ENCODE measurements at places on chromosomes 7 and 10.

- no peak for DNase-seq
These were observed 473.6 kb upstream of the C7orf33 start for GRCh38 chr7:148116829-148117403.

- no peak for DNase-seq
These were observed 75.5 kb downstream of the HIPK2 start for GRCh38 chr7:139702313-139702731.

DNA sequence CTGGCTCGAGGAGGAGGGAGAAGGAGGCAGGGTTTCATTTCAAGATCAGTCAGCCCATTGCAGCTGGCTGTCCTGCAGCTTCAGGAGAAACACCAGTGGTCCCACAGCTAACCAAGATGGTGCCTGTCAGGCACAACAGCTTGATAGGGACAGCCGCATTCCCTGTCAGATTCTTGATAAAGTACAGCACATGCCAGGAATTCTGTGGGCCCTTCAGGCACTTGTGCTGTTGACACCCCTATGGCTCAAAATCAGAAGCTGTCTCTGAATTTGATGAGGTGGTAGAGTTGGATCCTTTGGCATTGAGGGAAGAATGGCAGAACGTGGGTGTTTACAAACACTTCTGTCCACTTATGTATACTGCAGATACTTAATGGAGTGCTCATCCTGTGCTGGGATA, 354.3 kb downstream of the KCNMA1 start:
- DNase-seq: no peak

DNA sequence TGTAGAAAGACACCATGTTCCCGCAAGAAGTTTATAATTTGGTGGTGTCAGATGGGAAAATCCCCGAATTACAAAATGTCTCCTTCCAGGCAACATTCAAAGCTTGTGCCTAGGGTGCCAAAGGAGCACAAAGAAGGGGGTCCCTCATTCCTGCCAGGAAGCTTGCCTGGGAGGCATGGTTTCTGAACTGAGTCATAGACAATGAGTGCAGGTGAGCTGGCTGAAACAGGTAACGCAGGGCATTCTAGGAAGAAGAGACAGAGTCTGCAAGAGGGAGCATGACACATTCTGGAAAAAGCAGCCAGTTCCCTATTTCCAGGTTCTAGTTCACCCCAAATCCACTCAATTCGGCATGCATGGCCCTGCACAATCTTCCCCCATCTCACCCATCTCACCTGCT, 11.9 kb upstream of the CALU start:
- no peak for DNase-seq

DNA sequence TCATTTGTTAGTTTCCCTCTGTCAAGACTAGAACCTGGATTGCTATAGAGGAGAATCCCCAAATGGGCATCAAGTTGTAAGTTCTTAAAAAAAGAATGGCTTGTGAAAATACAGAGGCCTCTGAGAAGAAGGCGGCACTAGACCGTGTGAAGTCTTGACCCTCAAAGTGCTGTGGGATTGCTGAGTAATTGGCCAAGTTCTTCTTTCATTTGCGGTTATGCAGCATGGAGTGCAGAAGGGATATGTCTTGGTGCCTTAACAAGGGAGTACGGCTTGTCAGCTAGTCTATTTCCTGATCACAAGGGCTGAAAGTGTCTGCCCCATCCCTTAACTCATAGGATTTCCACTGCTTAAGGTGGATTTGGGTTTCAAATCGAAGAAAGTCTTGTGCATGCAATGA, 81.2 kb downstream of the MKX start:
- DNase-seq: no peak

DNA sequence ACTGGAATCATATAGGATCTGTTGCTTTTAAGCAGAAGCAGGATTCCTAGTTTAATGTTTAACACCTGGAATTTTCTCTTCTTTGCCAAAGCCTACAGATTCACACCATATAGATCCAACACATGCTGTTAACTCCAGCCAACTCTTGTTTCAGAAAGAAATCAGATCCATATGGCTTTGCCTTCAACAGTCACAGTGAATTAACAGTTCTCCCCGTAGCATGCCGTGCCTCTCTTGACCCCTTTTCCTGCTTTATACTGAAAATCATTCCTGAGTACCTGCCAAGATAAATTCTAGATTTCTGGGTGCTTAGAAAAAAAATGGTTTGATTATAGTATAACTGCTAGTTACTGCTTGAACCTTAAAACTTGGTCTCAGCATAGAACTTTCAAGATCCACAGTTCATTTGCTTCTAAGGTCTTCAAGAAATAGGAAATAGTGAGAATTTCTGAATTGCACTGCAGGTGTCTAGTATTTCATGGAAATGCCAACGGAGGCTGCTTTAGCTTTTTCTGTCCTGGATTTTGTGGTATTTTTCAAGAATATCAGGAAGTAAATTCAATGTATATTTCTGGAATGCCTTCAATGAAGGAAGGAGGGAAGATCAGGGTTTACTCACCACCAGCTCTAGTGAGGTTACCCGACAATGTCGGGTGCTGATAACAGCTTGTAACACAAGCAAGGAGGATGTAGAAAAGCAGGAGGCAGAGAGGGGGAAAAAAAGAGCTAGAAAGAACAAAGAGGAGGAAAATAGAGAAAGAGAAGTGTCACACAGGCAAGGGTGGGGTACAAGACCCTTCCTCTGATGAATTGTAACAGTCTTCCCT, 6.6 kb downstream of the AASS start:
- no peak for DNase-seq

DNA sequence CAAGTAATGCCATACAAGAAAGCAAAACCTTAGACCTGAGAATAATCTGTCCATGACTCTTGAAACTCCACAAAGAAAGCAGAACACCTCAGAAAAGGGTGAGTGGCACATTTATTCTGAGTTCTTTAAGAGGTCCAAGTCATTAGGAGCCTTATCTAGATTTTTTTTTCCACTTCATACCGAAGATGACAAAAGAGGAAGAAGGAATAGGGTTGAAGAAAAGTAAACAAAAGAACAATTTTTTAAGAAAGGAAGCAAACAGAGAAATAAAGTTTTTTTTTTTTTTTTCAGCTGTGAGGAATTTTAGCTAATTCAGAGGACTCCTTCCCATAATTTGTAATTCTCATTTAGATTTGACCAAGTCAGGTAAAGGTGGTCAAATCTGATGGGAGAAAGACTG, 13.1 kb upstream of the MTPN start:
- no peak for DNase-seq

GRCh38 chr7:110650328-110650727, 440.6 kb upstream of the LRRN3 start:
- DNase-seq: no peak

DNA sequence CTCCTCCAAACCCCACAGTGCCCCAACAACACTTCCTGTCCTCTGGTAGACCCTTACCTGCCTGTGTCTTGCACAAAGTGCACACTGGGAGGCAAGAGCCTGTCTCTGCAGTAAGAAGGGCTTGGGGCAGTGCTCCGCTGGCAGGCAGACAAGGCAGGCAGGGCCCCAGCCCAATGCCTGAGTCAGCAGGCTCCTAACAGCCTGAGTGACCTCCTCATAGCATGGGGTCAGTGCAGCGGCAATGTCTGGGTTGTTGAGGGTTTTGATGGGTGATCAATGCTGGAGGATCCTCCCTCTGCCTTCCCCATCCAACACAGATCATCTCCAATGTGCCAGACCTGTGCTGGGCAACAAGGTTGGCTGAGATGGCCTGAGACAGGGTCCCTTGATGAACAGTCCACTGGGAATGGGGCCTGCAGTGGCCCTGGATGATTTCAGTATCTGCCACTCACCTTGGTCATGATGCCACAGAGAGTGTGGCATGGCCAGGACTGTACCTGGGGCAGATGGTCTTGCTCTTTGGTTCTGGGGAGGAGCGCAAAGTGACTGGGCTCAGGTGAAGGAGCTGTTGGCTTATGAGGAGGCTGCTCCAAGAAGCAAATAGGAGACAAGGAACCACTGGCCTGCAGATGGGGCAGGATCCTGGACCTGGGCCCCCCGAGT, 55.6 kb upstream of the CAMK2B start:
- DNase-seq: no peak

- DNase-seq: no peak
These were observed 38.8 kb upstream of the ANTXRL start for GRCh38 chr10:46247808-46248569.

DNA sequence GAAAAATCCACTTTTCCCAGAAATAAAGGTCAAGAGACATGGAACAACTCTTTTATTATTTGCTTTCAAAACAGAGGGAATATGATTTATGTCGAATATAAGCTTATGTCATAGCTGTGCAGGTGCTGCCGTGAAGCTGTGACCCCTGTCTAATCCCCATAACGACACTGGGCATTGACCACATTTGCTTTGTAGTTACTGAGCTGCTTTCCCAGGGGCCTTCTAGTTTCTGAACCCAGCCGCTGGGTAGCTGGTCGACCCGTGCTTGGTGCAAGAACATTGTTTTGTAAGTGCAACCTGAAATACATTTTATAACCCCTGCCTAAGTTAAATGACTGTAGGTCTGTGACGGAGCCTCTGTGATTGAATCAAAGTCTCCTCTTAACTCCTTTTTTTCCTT, 144.9 kb upstream of the HDAC9 start:
- no peak for DNase-seq

- DNase-seq: no peak
These were observed 94.9 kb upstream of the ABCB5 start for GRCh38 chr7:20520530-20520929.

All from stimulated activated CD4-positive, alpha-beta T cell treated with anti-CD3 and anti-CD28 coated beads, TNF-alpha, amount 100 ng/mL, for 1 hour (primary cell).